H9 (cell line): ENCODE measurements at places on chromosomes 6 and 20. TPM values are rescaled to one million over a fixed set of nuclear protein-coding genes. Genes with fewer than 3 reads are reported as not detected.

The BANF2 gene
- total RNA-seq, result not detected in 2 replicates

The BPI gene
- total RNA-seq, result not detected in 2 replicates

The RHAG gene
- not detected in 2 replicates for total RNA-seq

The RIMS1 gene
- 0.83 and 1.2 TPM in 2 replicates for total RNA-seq

The IRAK1BP1 gene
- 3.8 and 4.0 TPM in 2 replicates for total RNA-seq

The HLA-DRA gene
- total RNA-seq, result 2.8 and 3.1 TPM in 2 replicates

The AIF1 gene
- 3.2 and 4.2 TPM in 2 replicates for total RNA-seq

The ITPA gene
- 70.2 and 74.5 TPM in 2 replicates for total RNA-seq

The CCM2L gene
- total RNA-seq, result 4.6 and 5.2 TPM in 2 replicates

The TREML1 gene
- not detected in 2 replicates for total RNA-seq

The TGIF2 gene
- total RNA-seq, result 81.7 and 94.6 TPM in 2 replicates

The IMPG1 gene
- not detected in 2 replicates for total RNA-seq

The HMGN3 gene
- 183 and 188 TPM in 2 replicates for total RNA-seq

The C6orf132 gene
- total RNA-seq, result 45.1 and 48.4 TPM in 2 replicates

The TRIM31 gene
- total RNA-seq, result not detected in 2 replicates

The MTCH1 gene
- total RNA-seq, result 200 and 205 TPM in 2 replicates

The ZFP57 gene
- 1.4 and 1.7 TPM in 2 replicates for total RNA-seq

The GMNN gene
- 106 and 110 TPM in 2 replicates for total RNA-seq

The CAP2 gene
- 11.5 and 11.9 TPM in 2 replicates for total RNA-seq

The POPDC3 gene
- 5.7 and 6.0 TPM in 2 replicates for total RNA-seq

The RPRD1B gene
- 33.4 and 34.3 TPM in 2 replicates for total RNA-seq

The KHDRBS2 gene
- total RNA-seq, result 2.7 and 3.0 TPM in 2 replicates

The FOXA2 gene
- 0.11 TPM in 1 of 2 replicates, not detected in the other for total RNA-seq

The BHLHE23 gene
- 0.22 and 0.35 TPM in 2 replicates for total RNA-seq

The FGD2 gene
- 0.09 and 0.13 TPM in 2 replicates for total RNA-seq

The KIZ gene
- total RNA-seq, result 29.3 and 41.0 TPM in 2 replicates

The RSPO3 gene
- total RNA-seq, result not detected in 2 replicates

The TREM1 gene
- total RNA-seq, result not detected in 2 replicates

The SLC13A3 gene
- 15.2 and 17.5 TPM in 2 replicates for total RNA-seq

The HMGCLL1 gene
- 0.20 and 0.24 TPM in 2 replicates for total RNA-seq

The ECT2L gene
- not detected in 2 replicates for total RNA-seq

The C6orf89 gene
- total RNA-seq, result 11.8 and 12.7 TPM in 2 replicates

The SIM1 gene
- 0.07 TPM in 1 of 2 replicates, not detected in the other for total RNA-seq

The TAP2 gene
- total RNA-seq, result 16.3 and 20.3 TPM in 2 replicates

The FOXQ1 gene
- 0.15 TPM in 1 of 2 replicates, not detected in the other for total RNA-seq

The TSPO2 gene
- total RNA-seq, result not detected in 2 replicates

The RSPH3 gene
- total RNA-seq, result 1.8 and 2.2 TPM in 2 replicates

The DYNLT2 gene
- total RNA-seq, result 1.3 and 1.8 TPM in 2 replicates

The HLA-DQB1 gene
- total RNA-seq, result 39.2 and 41.0 TPM in 2 replicates
